ENCODE measurements at places on chromosomes 16 and 17. TPM values are rescaled to one million over a fixed set of nuclear protein-coding genes. Genes with fewer than 3 reads are reported as not detected.
A peak's percentile ranks its signal among the peaks of the same experiment; 100 is the strongest.

DNA sequence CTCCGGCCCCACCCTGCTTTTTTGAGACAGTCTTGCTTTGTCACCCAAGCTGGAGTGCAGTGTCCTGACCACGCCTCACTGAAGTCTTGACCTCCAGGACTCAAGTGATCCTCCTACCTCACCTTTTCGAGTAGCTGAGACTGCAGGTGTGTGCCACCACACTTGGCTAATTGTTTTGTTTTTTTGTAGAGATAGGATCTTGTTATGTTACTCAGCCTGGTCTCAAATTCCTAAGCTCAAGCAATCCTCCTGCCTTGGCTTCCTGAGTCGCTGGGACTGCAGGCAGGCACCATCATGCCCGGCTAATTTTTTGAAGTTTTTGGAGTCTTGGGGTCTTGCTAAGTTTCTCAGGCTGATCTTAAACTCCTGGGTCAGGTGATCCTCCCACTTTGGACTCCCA is 206.7 kb downstream of the SHISA9 start:
- H3K36me3 ChIP-seq, result no peaks in the 10 kb centered on the region
- no peak overlapping the region for H3K4me3 ChIP-seq
- H3K27me3 ChIP-seq, result no peaks in the 10 kb centered on the region
- no peaks in the 10 kb centered on the region for H3K4me1 ChIP-seq
- DNase-seq, result no peak

CCL2 gene
- 5.6 TPM for total RNA-seq

TP53TG3 gene
- total RNA-seq, result not detected

RPL23 gene
- 856 TPM for total RNA-seq

DNA sequence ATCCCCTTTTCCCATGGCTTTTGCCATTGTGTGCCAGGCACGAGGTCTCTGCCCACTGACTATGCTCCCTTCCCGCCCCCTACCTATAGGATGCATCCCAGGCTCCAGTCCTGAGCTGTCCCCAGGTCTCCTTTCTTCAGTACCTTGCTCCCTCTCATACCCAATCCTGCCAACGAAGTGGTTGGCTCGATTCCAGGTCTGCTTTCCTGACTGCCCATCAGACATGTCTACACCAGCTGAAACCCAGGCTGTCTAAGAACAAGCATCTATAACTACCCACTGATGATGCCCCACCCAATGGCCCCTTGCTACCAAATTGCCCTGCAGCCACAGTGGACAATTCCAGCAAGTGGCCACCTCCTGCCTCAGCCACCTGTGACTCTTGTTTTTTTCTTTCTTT is 479.1 kb downstream of the SOX9 start:
- no peak overlapping the region for H3K4me3 ChIP-seq
- H3K27me3 ChIP-seq, result no peaks in the 10 kb centered on the region
- DNase-seq, result no peak
- no peaks in the 10 kb centered on the region for H3K36me3 ChIP-seq
- no peak overlapping the region for H3K27ac ChIP-seq
- no peaks in the 10 kb centered on the region for H3K4me1 ChIP-seq

GRCh38 chr17:49260011-49260816 is 29.6 kb upstream of the PHOSPHO1 start:
- peak overlapping the region; percentile 61 for H3K27ac ChIP-seq
- no peaks in the 10 kb centered on the region for H3K4me1 ChIP-seq
- peak overlapping the region; percentile 24 for H3K4me3 ChIP-seq
- peak; percentile 44 for DNase-seq
- H3K36me3 ChIP-seq, result no peaks in the 10 kb centered on the region

RDM1 gene
- total RNA-seq, result not detected

NOTUM gene
- total RNA-seq, result 0.14 TPM

PRKCB gene
- total RNA-seq, result 0.19 TPM

LGALS9B gene
- total RNA-seq, result not detected

ABCA3 gene
- total RNA-seq, result 15.0 TPM
